Epithelial cell of proximal tubule (primary cell): ENCODE measurements at places on chromosomes 13 and 19. TPM values are rescaled to one million over a fixed set of nuclear protein-coding genes. Genes with fewer than 3 reads are reported as not detected.

DNA sequence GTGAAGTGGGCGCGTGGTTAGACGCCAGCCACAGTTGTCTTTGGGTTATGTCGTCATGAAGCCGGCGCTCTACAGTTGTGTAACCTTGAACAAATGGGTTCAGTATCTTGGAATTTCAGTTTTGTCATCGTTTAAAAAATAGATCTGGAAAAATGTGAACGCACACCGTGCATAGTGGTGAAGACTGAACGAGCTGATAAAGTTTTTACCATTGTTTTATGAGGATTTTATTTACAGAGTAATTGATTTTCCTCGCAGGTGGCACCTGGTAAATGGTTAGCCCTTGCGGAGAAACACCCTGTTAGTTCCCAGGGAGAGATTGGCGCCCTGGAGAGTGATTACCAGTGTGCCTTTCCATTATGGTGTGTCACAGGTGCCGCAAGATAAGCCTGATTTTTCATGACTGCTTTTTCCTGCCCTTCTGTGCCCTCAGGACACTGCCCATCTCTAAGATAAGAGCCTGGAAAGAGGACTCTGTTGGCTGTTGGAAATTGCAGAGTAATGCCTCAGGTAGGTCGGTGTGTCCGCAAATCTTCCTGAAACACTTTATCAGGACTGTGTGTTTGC, 577 bp downstream of the ZNF181 start:
- peak; percentile 69 for DNase-seq

The PCDH17 gene
- 0.12 and 0.65 TPM in 2 replicates for total RNA-seq

The CLIP3 gene
- 0.51 and 4.3 TPM in 2 replicates for total RNA-seq

- no peak for DNase-seq
These were observed 12.1 kb downstream of the ONECUT3 start for GRCh38 chr19:1765232-1765903.

GRCh38 chr13:89322466-89322865, 1651.3 kb downstream of the SLITRK5 start:
- no peak for DNase-seq

The GSX1 gene
- not detected in 2 replicates for total RNA-seq

The RYR1 gene
- total RNA-seq: 0.12 TPM in 1 of 2 replicates, not detected in the other

- no peak for DNase-seq
These were observed 12.7 kb downstream of the CEACAM21 start for GRCh38 chr19:41588497-41589209.

DNA sequence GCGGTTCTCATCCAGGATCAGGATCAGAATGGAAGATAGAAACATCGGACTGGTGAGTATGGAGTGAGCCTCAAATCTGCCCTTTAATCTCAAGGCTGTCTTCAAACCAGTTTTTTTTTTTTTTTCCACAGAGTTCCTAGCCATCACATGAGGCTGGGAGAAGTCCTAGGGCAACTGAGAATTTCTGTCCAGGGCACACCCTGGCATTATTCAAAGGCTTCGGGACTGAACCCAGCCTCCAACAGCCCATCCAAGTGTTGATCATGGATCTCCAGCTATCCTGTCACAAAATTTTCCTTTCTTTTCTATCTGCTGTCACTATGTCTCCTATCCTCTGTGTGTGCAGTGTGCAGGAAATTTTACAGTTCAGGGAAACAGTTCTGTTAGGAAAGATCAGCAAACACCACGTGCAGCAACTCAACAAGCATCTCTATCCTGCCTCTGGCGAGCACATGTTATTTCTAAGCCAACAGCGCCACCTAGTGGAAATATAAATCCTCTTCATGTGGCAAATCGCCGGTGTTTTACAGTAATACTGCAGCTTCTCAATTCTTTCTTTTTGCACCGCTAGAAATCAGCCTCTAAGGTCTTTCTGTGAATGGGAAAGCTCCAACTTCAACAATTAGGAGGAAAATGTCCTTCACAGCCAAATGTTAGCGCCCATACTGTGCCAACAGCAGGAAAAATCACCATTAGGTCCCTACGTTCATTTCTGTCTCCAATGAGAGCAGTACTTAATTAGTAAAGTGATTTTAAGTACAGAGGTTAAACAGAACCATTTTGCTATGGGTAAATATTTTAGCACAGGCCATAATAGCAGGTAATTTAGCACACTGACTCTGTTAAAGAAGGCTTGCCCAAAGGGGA, 21.4 kb upstream of the ZNF181 start:
- peak; percentile 38 for DNase-seq

GRCh38 chr19:30023330-30023729, 81.3 kb downstream of the URI1 start:
- DNase-seq: no peak

The PTPRH gene
- total RNA-seq: 1.1 and 2.8 TPM in 2 replicates

- DNase-seq: no peak
These were observed 27.7 kb upstream of the HIF3A start for GRCh38 chr19:46269101-46269500.

The TMEM259 gene
- 155 and 193 TPM in 2 replicates for total RNA-seq

DNA sequence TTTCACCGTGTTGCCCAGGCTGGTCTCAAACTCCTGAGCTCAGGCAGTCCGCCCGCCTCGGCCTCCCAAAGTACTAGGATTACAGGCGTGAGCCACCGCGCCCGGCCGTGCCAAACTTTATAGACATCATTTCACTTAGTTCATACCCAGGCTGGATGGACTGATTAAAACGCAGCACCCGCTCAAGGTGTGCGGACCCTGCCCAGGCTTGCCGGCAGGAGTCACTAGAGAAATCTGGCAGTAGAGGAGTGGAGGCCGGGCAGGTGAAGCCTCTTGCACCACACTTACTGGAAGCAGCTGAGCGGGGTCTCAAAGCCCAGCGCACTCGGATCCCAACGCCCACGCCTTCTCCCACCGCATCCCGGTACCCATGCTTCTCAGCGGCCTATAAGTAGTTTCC, 11.4 kb downstream of the PTGIR start:
- DNase-seq: no peak

The FFAR2 gene
- total RNA-seq: not detected in 2 replicates
